ENCODE measurements at places on chromosomes 7 and 10.

DNA sequence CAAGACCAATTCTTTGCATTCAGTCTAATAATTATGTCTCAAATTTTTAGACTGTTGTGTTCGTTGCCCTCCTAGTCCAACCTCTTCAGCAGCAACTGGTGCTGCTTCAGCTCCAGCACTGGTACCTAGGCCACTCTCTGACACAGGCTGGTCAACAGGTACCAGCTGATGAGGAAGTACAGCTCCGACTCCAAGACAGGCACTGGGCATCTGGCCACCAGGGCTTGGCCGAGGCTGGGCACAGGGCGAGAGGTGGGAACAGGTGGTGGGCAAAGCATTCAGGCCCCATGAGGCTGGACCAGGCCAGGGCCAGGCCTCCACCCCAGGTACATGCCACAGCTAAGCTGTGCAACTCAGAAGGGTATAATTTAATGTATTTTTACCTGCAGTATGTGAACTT, 151.5 kb upstream of the AGR3 start:
- DNase-seq = no peak

- no peak for DNase-seq
Measured at GRCh38 chr7:141696348-141696747, 5.6 kb downstream of the DENND11 start.

GRCh38 chr10:84341983-84342382, 13.6 kb downstream of the CCSER2 start:
- DNase-seq = no peak

DNA sequence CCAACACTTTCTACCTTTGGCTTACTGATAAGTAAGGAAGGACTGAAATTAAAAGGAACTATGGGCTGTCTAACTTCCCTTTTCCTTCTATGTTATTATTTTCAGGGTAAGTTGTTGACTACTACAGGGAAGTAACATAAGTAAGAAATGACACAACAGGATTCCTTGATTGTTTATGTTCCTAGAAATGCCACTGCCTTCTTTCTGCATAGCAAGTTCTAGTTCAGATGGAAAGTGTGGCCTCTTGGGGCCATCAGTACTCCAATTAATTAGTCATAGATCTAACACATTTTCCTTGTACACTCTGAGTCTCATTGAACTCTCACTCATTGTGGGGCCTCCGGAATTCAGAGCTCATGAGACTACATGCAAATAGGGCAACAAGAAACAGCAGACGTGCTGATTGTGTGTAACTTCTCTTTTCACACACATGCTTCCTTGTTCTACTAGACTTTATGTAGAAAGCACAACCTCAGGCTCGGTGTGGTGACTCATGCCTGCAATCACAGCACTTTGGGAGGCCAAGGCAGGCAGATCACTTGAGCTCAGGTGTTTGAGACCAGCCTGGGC, 35.3 kb upstream of the HIBADH start:
- peak; percentile 55 for DNase-seq

GRCh38 chr7:111892588-111892987, 313.6 kb downstream of the DOCK4 start:
- DNase-seq = no peak

DNA sequence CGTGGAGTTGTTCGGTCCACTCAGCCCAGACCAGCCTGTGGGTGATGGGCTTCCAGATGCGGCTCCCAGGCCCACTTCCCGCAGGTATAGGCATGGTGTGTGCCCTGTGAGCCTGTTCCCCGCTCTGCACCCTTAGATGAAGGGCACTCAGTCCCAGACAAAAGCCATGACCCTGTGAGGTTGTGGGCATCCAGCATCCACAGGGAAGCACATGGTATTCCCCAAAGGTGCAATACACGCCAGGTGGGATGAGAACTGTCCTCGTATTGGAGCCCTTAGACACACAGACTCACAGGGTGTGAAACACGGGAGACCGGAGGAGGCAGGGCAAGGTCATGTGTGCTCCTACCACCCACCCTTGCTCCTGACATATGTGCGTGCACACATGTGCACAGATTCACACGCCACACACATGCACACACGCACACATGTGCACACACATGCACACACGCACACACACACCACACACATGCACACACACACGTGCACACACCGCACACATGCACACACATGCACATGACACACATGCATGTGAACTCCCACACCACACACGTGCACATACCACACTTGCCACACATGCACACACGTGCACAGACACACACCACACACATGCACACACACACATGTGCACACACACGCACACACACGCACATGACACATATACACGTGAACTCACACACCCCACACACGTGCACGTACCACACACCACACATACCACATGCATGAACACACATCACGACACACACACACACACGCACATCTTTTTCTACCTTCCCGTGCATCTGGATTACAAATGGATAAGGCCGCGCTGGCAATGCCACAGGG, 319.4 kb downstream of the WDR37 start:
- DNase-seq = no peak

- DNase-seq = no peak
Measured at GRCh38 chr7:139854124-139854511, 25.1 kb downstream of the TBXAS1 start.

GRCh38 chr7:128962899-128963298, 25.2 kb downstream of the IRF5 start:
- no peak for DNase-seq

- no peak for DNase-seq
Measured at GRCh38 chr7:158165711-158166110, 421.9 kb downstream of the PTPRN2 start.

GRCh38 chr10:112524641-112525040, 77.6 kb downstream of the VTI1A start:
- no peak for DNase-seq

- no peak for DNase-seq
Measured at GRCh38 chr10:97079448-97079847, 106.3 kb downstream of the SLIT1 start.

- DNase-seq = no peak
Measured at GRCh38 chr10:60502621-60503020, 112.9 kb upstream of the ANK3 start.

DNA sequence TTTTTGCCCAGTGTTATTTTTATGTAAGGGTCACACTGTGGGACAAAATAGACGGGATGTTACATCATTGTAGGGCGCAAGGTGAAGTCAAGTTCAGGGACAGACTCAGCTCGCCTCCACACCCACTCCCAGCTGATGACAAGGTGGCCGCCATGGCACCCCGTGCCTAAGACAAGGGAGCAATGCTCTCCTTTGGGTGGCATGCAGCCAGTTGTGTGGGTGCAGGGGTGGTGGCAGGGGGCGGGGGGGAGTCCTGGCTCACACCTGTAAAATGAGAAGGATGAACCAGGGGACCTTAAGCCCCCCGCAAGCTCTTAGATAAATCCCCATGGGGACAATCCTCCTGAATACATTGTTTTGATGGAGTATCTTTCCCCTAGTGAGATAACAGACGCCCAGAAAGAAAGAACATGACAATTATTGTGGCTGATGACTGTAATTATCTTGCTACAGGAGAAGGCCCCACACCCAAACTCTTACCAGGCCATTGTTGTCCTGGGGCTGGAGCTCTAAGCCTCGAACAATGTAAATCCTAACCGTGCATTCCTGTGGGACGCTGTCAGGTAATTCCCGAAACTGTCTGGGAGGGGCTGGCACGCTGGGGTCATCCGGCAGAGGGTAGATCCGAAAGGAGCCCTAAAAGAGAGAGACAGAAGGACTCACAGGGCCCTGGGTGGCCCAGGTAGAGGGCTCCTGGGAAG, 148.7 kb downstream of the MYOF start:
- no peak for DNase-seq

DNA sequence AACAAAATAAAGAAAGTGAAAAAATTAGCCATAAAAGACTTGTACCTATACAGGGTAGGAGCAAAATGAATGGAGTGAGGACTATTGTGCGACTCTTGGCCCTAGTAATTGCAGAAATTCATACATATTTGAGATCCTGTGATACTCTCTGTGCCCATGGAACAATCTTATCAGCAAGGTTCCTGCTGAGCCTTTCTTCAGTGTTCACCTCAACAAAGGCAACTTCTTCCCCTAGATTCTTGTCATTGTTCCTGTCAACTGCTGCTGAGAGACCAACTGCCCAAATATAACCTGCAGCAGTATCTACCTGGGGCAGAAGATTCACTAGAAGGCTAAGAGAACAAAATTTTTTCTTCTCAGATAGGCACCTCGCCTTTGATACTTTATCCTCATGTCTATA, 187.4 kb downstream of the NEBL start:
- no peak for DNase-seq

- no peak for DNase-seq
Measured at GRCh38 chr10:109114579-109114978, 808.7 kb downstream of the XPNPEP1 start.

GRCh38 chr7:149191851-149192250, 3.5 kb upstream of the ZNF282 start:
- DNase-seq = no peak

GRCh38 chr10:70804421-70804808, 11.3 kb upstream of the SGPL1 start:
- no peak for DNase-seq

- DNase-seq = no peak
Measured at GRCh38 chr10:1015688-1016087, 10.0 kb downstream of the IDI2 start.

Measured in germinal center (tissue), 1 donor.